ENCODE measurements at places on chromosomes 12 and 14. TPM values are rescaled to one million over a fixed set of nuclear protein-coding genes. Genes with fewer than 3 reads are reported as not detected.

The MRPS35 gene
- total RNA-seq, result 36.1 TPM

The NELL2 gene
- 554 TPM for total RNA-seq

The ITGA7 gene
- total RNA-seq, result 32.1 TPM

The ENDOU gene
- total RNA-seq, result not detected

The RNF41 gene
- 64.3 TPM for total RNA-seq

The ESR2 gene
- 3.7 TPM for total RNA-seq

The RHOJ gene
- 16.2 TPM for total RNA-seq

The ACAD10 gene
- 35.7 TPM for total RNA-seq

The PTGER2 gene
- total RNA-seq, result 0.45 TPM

The ZCRB1 gene
- 15.5 TPM for total RNA-seq

The PLBD1 gene
- total RNA-seq, result 1.6 TPM

The RGS6 gene
- 15.0 TPM for total RNA-seq

The CBLN3 gene
- 0.91 TPM for total RNA-seq

The TUBA1B gene
- 671 TPM for total RNA-seq

The OTX2 gene
- 24.6 TPM for total RNA-seq

The LRRK2 gene
- 10.7 TPM for total RNA-seq

The EIF2S3B gene
- 1.1 TPM for total RNA-seq

The POLE2 gene
- total RNA-seq, result 18.8 TPM

The LRCOL1 gene
- not detected for total RNA-seq

The CMTM5 gene
- 1.9 TPM for total RNA-seq

The EML5 gene
- 31.1 TPM for total RNA-seq

The KRT75 gene
- total RNA-seq, result not detected

The PLXNC1 gene
- 105 TPM for total RNA-seq

The TTC6 gene
- total RNA-seq, result 2.4 TPM

Data from cerebellum (tissue), 4 donors.